ENCODE measurements at places on chromosomes 6 and 20. TPM values are rescaled to one million over a fixed set of nuclear protein-coding genes. Genes with fewer than 3 reads are reported as not detected.
A peak's percentile ranks its signal among the peaks of the same experiment; 100 is the strongest.

The DDX43 gene
- total RNA-seq: not detected

The FBXO30 gene
- 13.1 TPM for total RNA-seq

The TMC2 gene
- not detected for total RNA-seq

The TNNC2 gene
- total RNA-seq: not detected

The SYTL3 gene
- 2.1 TPM for total RNA-seq

The OR2W1 gene
- not detected for total RNA-seq

The C6orf163 gene
- total RNA-seq: 5.7 TPM

DNA sequence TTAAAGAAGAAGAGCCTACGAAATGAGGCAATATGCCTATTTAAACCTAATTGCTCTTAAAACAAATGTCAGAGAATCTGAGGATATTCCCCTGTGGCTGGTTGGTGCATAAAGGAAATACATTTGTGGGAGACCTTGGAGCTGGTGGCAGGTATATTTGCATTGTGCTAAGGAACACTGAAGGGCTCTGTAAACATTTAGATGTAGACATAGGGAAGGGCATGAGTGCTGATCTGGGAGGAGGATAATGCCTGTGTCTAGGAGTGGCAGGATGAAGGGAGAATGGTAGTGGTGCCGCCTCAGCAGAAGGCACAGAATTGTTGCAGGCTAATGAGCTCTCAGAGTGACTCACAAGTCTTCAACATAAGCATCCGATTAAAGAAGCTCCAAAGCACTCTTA lies 85.8 kb downstream of the CD164 start:
- no peak overlapping the region for H3K4me3 ChIP-seq
- peaks cover 43% of the 10 kb centered on the region for H3K4me1 ChIP-seq
- peak overlapping the region; percentile 21 for H3K27ac ChIP-seq
- DNase-seq: no peak

DNA sequence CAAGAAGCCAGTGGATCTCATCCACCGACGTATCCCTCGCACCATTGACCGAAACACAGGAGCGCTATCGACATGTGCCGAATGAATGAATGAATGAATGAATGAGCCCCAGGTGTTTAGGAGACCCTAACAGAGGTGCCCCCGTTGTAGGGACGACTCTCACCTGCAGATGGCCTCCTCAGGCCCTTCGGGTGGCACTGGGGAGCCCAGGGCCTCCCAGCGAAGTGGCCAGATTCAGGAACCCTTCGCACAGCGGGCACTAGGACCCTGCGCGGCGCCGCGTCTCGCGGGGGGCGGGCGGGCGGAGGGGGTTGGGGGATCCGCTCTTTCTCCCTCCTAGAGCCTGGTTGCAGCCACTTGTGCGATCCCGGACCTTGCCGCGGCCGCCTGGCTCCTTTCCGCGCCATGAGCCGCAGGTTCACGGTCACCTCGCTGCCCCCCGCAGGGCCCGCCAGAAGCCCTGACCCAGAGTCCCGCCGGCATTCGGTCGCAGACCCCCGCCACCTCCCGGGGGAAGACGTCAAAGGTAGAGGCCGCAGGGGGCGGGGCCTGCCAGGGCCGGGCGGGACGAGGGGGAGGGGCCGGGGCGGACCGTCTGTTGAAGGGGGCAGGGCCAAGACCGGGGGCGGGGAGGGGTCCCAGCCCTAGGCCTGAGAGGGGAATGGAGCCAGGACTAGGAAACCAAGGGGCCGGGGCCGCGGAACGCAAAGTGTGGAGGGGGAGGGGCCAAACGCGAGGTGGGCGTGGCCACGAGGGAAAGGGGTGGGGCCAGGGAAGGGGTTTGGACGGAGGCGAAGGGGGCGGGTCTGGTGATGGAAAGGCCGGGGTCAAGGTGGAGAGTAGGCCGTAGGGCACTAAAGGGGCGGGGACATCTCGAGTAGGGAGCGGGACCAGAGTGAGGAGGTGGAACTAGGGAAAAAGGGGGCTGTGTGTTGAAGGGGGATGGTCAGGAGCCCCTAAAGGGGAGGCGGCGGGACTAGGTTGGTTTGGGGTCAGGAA lies 7.4 kb upstream of the SLC12A5 start:
- peaks cover 6% of the 10 kb centered on the region for H3K4me1 ChIP-seq
- H3K4me3 ChIP-seq: peak overlapping the region; percentile 79
- H3K27ac ChIP-seq: no peak overlapping the region
- H3K36me3 ChIP-seq: no peaks in the 10 kb centered on the region
- DNase-seq: peak; percentile 69

DNA sequence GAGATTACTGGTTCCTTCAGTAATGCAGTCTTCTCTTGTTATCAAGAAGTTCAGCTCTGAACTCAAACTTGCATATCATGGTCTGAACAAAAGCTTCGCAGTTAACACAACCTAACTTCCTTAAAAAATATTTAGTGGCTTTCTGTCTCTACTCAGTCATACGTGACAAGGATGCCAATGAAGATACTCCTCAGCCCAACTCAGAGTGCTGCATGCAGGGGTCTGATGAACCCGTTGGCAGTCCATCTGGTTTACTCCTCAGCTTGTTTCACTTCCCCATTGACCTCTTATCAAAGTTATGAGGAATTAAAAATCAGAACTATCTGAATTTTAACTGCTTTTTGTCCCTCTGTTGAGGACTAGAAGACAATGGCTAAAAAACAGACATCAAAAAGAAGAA lies 56.6 kb upstream of the RIN2 start:
- peaks cover 3% of the 10 kb centered on the region for H3K36me3 ChIP-seq
- no peak for DNase-seq
- H3K4me3 ChIP-seq: no peak overlapping the region
- no peak overlapping the region for H3K27ac ChIP-seq

DNA sequence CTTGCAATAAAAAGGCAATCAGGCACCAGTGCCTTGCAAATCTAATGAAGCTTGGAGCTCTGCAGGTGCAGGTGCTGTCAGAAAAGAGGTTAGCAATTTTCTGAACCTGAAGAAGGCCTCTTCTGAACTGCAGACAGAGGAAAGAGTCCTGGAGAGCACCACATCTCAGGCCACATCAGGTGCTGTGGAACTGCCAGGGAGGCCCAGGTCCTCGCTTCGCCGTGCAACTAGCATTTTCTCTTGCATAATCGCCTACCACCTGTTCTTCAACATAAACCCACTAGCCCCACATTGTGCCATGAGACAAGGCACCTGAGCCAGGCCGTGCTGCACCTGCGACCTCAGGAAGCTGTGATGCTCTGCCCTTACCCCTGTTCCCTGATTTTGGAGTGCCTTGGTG lies 187.6 kb downstream of the DTNBP1 start:
- DNase-seq: no peak
- H3K27ac ChIP-seq: no peak overlapping the region
- peaks cover 8% of the 10 kb centered on the region for H3K4me1 ChIP-seq
- H3K36me3 ChIP-seq: peaks cover 12% of the 10 kb centered on the region
- H3K27me3 ChIP-seq: no peaks in the 10 kb centered on the region
- no peak overlapping the region for H3K4me3 ChIP-seq

DNA sequence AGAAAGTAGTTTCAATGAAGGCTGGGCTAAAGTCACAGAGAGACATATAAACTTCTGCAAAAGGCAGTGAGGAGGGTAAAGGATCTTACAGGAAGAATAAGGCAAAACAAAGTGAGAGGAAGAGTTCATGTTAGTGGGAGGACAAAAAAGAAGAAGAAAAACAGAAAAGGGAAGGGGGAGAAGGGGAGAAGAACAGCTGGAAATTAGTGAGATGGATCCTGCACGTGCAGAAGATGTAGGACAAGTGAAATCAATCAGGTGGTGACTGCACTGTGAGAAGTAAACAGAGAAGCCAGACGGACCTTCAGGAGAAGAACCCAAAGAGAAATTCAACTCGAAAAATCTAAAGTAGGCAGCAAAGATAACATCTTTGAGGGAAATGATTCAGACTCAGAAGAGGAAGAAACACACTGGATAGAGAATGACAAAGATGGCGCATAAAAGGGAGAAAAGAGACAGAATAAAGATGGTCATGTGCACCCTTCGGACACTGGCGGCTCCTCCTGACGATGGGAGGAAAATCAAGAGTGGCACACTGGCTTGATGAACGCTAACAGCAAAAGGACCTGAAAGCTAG lies 105.9 kb downstream of the MYB start:
- no peaks in the 10 kb centered on the region for H3K4me1 ChIP-seq
- peaks cover 8% of the 10 kb centered on the region for H3K36me3 ChIP-seq
- no peaks in the 10 kb centered on the region for H3K27me3 ChIP-seq
- H3K27ac ChIP-seq: no peak overlapping the region
- H3K4me3 ChIP-seq: no peak overlapping the region

DNA sequence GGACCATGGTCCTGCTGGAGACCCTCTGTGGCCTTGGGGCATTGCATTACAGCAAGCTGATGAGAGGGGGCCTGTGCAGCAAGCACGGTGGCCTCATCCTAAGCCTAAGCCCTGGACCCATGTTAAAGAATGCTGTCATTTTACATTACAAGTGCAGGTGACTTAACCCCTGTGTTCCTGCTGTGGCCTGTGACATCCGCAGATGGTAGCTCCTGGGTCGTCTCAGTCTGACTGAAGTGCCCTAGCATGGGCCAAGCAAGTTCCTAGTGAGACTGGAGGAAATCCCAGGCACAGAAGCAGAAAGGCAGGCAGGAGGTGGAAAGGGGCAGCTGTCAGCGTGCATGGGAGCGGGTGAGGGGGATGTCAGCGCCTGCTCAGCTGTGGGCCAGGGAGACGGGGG lies 252.4 kb downstream of the FNDC1 start:
- no peak for DNase-seq
- peaks cover 3% of the 10 kb centered on the region for H3K27me3 ChIP-seq
- no peaks in the 10 kb centered on the region for H3K36me3 ChIP-seq
- H3K27ac ChIP-seq: no peak overlapping the region
- H3K4me1 ChIP-seq: peaks cover 3% of the 10 kb centered on the region

- DNase-seq: no peak
- H3K4me3 ChIP-seq: no peak overlapping the region
- no peak overlapping the region for H3K27ac ChIP-seq
- H3K36me3 ChIP-seq: peaks cover 5% of the 10 kb centered on the region
Measured at GRCh38 chr20:37875460-37876175, 27.3 kb upstream of the VSTM2L start.

GRCh38 chr6:87667032-87667431 lies 35.0 kb downstream of the AKIRIN2 start:
- H3K27me3 ChIP-seq: no peaks in the 10 kb centered on the region
- peaks cover 15% of the 10 kb centered on the region for H3K4me1 ChIP-seq
- no peak for DNase-seq
- H3K27ac ChIP-seq: peak overlapping the region; percentile 88
- H3K4me3 ChIP-seq: no peak overlapping the region
- H3K36me3 ChIP-seq: peaks cover 13% of the 10 kb centered on the region
